ENCODE measurements at places on chromosomes 6 and 20.

DNA sequence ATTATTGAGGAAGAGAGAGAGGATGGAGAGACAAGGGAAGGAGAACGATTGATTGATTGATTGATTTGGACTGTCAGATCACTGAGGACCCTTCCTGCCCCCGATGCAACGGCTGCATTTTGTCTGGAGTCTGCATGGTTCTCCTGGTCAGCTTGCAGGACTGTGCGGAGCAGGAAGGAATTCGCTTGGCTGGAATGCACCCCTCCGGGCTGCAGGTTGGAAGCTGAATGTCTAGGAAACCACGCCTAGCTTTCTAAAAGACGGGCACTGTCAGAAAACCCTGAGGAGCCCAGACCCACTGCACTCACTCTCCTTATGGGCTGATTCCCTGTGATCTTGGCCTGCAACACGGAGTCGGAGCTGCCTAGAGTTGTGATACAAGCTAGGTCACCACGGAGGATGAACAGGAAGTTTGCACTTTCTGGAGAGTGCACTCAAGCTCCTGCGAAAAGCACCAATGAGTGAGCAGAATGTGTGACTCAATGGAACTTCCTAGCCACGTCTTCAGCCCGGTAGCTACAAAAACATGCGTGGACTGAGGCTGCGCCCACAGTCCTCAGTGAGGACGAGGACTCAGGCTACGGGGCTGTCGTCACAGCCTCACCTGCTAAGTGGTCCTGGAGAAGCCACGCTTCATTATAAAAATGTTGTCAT lies 14.4 kb downstream of the DACT2 start:
- no peak for DNase-seq

GRCh38 chr6:4977468-4977867 lies 26.4 kb downstream of the RPP40 start:
- DNase-seq: no peak

- no peak for DNase-seq
Measured at GRCh38 chr20:45863543-45864470, 6.4 kb downstream of the ZSWIM3 start.

DNA sequence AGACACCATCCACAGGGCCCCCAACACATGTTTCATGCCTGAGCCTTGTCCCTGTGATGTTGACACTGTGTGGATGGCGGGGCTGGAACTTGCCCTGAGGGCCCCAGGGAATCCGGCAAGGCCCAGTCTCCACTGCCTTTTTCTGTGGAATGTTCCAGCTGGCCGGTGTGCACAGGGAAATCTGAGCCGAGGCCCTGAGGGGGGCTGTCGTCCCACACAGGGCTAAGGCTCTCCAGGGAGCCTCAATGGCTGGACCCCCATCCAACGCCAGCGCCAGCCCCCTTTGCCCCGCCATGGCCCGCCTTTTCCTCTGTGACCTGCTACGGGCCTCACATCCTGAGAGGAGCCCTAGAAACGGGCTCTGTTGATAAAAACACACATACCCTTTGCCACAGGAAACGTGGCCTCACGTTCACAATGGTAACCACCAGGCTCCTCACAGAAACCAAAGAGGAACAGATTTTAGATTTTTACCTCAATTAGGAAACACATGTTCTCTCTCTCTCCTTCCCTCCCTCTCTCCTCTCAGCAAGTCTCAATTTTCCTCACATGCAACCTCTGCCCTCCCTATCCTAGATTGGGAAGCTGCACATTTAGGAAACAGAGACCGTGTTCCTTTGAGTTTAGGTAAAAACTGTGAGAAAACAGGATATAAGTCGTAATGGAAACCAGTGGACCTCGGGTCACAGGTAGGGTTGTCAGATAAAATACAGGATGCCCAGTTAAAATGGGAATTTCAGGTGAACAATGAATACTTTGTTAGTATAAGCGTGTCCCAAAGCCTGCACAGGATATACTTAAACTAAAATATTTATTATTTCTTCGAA lies 13.7 kb upstream of the ZNF831 start:
- no peak for DNase-seq

All from GDM1 (cell line).